ENCODE measurements at places on chromosomes 2 and 18.

GRCh38 chr18:60329131-60329530 lies 43.4 kb downstream of the MC4R start:
- DNase-seq: no peak

- DNase-seq: no peak
Observed at GRCh38 chr2:134259571-134259970, 5.7 kb downstream of the MGAT5 start.

DNA sequence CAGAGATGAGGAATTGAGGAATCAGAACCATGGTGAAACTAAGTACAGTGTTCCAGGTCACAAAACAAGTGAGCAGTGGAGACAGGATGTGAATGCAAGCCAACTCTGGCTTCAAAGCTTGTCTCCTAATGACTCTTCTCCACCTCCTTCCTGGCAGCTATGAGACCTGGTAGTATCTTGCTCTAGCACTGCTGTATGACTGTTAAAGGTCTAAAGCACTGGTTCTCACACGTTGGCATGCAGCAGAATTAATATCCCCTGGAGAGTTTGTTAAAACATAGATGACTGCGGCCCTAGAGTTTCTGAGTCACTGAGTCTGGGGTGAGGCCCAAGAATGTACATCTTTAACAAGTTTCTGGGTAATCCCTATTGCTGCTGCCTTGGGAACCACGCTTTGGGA lies 63.3 kb downstream of the SUCLG1 start:
- peak; percentile 13 for DNase-seq

DNA sequence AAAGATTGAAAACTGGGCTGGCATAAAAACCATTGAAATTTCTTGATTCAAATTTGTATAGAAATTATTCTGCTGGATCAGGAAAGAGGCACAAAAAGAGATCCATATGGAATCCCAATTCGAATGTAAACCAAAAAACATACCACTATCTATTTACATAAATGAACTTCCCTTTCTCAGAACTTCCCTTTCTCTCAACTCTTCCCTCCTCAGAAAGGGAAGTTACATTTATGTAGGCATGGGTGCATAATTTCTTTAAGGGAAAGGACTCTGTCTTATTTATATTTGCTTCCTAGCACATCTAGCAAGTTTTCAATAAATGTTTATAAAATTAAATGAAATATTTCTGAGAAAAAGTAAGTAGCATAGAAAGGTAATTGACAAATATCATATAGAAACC lies 398.1 kb upstream of the ATP5MC3 start:
- DNase-seq: no peak

DNA sequence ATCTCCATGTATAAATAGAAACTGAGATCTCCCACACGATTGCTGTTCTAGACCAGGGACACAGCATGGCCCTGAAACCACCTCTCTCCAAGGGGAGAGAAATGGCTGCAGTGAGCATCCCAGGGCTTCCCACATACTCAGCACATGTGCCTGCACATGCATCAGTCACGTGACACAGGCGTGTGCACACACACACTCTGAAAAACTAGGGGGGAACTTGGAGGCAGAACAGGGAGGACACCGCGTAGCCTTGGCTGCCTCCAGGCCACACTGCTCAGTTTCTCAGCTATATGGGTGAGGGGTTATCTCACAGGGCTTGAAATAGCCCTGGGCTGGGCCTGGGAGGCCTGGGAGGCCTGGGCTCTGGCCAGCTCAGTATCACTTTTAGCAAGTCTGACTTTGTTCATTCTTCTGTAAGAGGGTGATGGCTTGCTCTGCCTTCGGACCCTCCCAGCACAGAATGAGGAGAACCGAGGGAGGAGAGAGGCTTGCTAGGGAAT lies 66.9 kb downstream of the EMX1 start:
- DNase-seq: no peak

DNA sequence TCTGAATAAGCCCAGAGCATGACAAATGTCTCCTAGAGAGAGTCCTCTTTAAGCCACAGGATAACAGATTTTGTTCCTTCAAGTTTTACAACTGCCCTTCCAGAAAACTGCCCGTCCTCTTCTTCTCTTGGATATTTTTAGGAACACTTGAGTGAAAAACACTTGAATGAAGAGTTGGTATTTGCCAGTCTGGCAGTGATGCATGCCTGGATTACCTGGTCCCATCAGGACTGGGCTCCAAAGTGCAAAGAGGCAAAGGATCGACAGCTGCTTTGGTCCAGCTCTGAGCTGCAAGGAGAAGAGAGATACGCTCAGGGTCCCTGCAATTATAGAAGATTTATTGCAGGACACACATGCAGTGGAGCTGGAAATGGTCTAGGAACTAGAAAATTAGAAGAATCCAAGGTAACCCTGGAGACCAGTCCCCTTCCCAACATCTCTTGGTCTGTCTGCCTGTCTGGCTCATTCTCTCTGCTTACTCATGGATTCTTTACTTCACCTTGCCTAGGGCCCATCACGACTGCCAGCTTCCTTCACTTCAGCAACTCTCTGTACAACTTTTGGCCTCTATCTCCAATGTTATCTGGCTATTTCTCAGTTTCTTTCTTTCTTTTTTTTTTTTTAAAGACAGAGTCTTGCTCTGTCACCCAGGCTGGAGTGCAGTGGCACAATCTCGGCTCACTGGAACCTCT lies 112.1 kb upstream of the SIX2 start:
- DNase-seq: peak; percentile 18

DNA sequence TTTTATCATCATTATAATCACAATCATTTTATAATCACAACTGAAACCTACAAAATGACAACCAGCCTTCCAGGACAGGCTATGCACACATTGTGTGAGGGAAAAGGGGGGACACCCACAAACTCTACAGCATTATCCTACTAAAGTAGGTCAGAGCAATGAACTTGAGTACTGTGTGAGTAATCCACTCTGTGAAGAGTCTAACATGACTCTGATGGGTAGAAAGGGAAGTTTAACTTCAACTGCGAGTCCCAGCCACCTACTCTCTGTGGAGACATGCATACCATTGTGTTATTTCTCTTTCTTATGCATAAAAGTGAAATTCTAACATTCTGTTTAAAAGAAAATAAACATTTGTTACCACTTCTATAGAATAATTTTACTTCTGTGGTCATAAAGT lies 177.9 kb downstream of the ZNF516 start:
- DNase-seq: no peak

- peak; percentile 89 for DNase-seq
Observed at GRCh38 chr2:214126135-214126534, 284.7 kb upstream of the VWC2L start.

DNA sequence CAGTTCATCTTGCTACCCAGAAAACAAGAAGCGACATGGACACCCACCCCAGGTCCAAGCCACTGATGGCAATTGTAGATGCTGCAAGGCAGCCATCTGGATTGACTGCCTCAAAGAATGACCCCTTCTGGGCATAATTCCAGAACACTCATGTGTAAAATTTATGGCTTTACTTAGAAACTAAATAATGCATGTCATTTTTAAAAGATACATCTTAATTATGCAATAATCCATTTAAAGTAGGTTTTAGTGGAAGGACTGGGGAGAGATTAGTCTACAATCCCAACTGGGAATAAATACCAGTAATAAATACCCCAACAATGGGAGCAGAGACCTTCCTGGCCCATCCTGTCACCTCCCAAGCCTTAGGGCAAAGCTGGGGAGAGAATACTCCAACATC lies 247.7 kb downstream of the SS18 start:
- no peak for DNase-seq

DNA sequence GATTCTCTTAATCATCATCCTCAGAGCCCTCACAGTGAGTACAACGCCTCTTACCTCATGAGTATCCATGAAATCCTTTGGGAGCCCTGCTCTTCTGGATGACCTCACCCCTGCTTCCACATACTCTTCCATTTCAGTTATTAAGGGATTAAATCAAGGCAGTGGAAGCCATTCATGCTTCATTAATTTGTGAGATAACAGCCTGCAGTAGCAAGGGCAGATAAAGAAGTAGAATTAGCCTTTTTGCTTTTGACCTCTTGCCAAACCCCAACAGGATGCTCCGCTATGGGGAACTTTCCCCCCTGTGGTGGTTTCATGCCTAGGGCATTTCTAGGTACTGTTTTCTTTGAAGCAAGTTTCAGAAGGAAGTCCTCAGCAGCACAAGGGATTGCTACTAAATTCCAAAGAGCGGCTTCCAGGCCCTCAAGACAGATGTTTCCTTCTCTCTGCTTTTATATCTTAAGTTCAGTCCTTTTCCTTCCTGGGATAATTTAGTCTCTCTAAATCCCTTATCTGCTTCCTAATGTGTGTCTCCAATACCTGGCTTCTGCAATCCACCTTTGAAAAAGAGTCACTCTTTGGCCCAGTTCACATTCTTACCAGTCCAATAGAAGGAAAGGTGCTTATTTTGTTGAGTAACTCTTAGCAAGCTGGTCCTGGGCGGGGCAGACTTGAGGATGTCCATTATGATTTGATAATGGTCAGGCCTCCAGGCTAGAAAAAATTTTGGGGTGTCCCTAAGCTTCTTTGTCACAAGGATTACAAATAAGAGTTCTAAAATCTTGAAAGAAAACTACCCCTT lies 76.9 kb downstream of the MYO1B start:
- DNase-seq: peak; percentile 86

DNA sequence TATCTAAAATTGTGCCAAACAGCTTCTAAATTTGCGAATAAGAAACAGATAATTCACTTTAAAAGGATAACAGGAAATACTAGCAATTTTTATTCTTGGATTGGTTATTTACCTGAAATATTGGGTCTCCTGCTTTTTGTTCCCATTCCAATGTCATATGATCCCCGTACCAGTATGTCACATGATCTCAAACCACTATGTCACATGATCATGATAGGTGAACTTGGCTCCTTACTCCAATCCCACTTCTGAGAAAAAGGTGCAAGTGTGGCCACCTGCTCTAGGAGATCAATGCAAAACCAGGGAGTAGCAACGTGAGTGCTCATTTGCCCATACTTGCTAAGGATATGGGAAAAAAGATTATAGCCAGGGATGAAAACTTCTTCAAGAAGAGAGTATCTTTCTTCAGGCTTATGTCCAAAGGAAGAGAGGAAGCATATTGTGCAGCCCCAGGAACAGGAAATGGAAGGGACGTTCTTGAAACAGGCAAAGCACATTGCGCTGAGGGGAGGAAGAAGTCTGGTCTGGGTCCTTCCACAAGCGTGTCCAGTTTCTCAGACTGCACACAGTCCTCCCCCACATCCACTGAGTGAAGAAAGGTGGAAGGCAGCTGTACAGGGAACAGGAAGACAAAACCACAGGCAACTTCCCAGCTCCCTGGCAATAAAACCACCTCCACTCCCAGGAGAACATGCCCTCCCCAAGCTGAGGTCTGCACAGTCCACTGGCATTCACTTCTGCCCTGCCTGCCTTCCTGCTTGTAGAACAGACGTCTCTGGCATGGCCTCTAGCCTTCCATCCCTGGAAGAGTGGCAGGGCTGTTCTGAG lies at the start of gene LYG2:
TSS of gene LYG2 (minus strand) at position 176 of the 828 bp plus-strand sequence. CDS start 1,406 bp downstream, outside the sequence.
- DNase-seq: no peak

- no peak for DNase-seq
Observed at GRCh38 chr2:24925815-24926214, 5.8 kb upstream of the ADCY3 start.

DNA sequence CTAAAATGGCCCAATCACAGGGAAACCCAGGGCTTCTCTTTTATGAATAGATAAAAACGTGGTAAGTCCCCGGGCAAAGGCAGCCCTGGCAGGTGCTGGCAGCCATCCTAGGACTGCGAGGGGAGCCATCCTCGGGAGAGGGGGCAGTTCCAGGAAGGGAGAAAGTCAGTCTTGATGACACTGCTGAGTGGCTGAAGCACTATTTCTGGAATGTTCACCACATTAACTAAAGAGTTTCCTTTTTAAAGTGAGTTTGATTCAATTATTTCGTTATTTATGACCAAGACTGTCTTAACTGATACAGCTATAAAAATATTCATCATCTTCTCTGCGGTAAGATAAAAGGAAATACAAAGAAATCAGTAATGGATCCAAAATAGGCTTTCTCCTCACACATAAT lies 20.4 kb downstream of the TTR start:
- no peak for DNase-seq

DNA sequence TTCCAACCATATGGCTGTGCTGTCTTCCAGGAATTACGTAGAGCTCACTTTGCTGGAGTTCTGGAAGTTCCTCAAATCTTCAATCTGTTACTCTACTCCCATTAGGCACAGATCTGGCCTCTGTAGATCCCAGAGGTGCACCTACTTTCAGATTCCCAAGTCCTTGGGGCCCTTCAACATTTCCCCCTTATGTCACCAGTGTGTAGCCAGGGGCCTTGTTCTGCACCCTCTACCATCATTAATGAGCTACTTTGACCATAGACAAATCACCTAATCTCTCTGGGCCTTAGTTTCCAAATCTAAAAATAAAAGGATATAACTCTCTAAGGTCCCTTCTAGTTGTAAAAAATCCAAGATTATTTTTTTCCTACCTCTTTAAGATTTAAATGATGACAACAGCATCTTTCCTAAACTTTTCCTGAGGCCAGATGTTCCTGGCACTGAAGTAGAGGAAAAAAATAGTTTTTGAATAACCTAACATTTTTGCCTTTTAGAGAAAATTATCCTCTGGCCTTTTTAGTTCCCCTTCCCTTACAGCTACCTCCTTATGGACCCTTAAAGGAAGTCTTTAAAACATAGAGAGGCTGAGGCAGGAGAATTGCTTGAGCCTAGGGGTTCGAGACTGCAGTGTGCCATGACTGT lies 31.0 kb upstream of the WIPF1 start:
- DNase-seq: no peak

DNA sequence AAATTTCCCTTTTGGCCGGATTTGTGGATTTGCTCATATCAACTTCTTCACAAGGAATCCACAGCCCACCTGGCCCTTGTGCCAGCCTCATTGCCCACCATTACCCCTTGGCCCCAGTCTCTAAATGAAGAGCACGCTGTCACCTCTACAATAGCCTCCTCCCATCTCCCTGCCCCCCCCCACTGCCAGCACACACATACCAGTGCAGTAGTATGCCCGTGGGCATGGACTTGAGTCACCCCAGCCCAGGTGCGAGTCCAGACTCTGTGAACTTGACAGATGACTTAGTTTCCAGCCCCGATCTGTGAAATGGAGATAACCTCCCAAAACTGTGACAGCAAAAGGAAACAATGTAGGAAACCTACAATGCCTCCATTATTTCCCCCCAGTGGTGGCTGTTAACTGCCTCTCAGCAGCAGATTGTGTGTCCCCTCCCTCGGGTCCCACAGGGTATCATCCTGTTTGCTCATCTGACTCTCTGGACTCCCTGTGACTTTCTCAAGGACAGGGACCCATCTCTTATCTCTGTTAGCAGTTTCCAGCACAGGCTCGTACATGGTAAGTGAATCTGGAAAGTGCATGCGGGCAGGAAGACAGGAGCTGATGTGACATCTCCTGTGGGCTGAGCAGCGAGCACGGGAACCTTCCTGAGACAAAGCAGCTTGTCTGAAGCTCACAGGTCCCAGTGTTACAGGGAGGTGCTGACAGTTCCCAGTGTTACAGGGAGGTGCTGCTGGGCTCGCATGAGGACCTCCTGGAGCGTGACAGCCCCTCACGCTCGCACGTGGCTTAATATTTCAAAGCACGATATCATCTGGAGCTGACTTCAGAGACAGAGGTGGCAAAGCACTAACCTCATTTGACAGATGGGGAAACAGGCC lies 4.2 kb upstream of the TMEM185B start:
- no peak for DNase-seq

- DNase-seq: peak; percentile 8
Observed at GRCh38 chr2:226023383-226023782, 623.9 kb downstream of the NYAP2 start.

- DNase-seq: no peak
Observed at GRCh38 chr2:16649353-16650286, 16.0 kb downstream of the CYRIA start.

Measured in ELR (cell line).